Activated naive CD4-positive, alpha-beta T cell treated with anti-CD3 and anti-CD28 coated beads, Interleukin-2, amount 10 ng/mL, durations not matched to agents 5 hours and 36 hours (primary cell): ENCODE measurements at places on chromosomes 3 and 15. TPM values are rescaled to one million over a fixed set of nuclear protein-coding genes. Genes with fewer than 3 reads are reported as not detected.

NUDT16 gene
- total RNA-seq, result 8.7 TPM

TMC3 gene
- not detected for total RNA-seq

HRG gene
- not detected for total RNA-seq

ILDR1 gene
- total RNA-seq, result 0.10 TPM

ROPN1B gene
- total RNA-seq, result not detected

PHLDB2 gene
- total RNA-seq, result 4.6 TPM

ALCAM gene
- 7.2 TPM for total RNA-seq

ALPK3 gene
- total RNA-seq, result 0.20 TPM

ZPLD1 gene
- not detected for total RNA-seq

FOXB1 gene
- total RNA-seq, result 0.75 TPM

EPHA3 gene
- total RNA-seq, result 0.12 TPM

ANKRD63 gene
- total RNA-seq, result 0.23 TPM

LTK gene
- total RNA-seq, result 0.13 TPM

TEX9 gene
- 0.41 TPM for total RNA-seq

C2CD4A gene
- total RNA-seq, result not detected

TMOD2 gene
- 7.3 TPM for total RNA-seq

VILL gene
- total RNA-seq, result 24.1 TPM

KLF15 gene
- total RNA-seq, result not detected

LMAN1L gene
- 0.38 TPM for total RNA-seq

MAP6D1 gene
- total RNA-seq, result 0.58 TPM

GOLGA6B gene
- not detected for total RNA-seq

CSTA gene
- not detected for total RNA-seq

CNTN6 gene
- not detected for total RNA-seq

RETNLB gene
- not detected for total RNA-seq

UPK1B gene
- total RNA-seq, result not detected

A4GNT gene
- not detected for total RNA-seq

HESX1 gene
- 0.24 TPM for total RNA-seq

SH3GL3 gene
- total RNA-seq, result not detected

NTRK3 gene
- not detected for total RNA-seq

STAC gene
- not detected for total RNA-seq

NR2E3 gene
- total RNA-seq, result not detected

CLRN1 gene
- not detected for total RNA-seq

BTLA gene
- total RNA-seq, result 74.4 TPM

AHSG gene
- total RNA-seq, result not detected

ADAMTS7 gene
- total RNA-seq, result not detected

CX3CR1 gene
- total RNA-seq, result 0.83 TPM

SPINK8 gene
- total RNA-seq, result not detected

FGD5 gene
- 0.67 TPM for total RNA-seq

PDZRN3 gene
- not detected for total RNA-seq

INKA1 gene
- 0.46 TPM for total RNA-seq

CHRM5 gene
- not detected for total RNA-seq

LRRC15 gene
- total RNA-seq, result not detected

BUB1B gene
- total RNA-seq, result 70.0 TPM

DPPA2 gene
- not detected for total RNA-seq

NRG4 gene
- not detected for total RNA-seq

PLOD2 gene
- 0.26 TPM for total RNA-seq

CD96 gene
- total RNA-seq, result 318 TPM

GP9 gene
- not detected for total RNA-seq

SENP7 gene
- 43.9 TPM for total RNA-seq

BNC1 gene
- total RNA-seq, result not detected

SLC38A3 gene
- not detected for total RNA-seq

SERPINI2 gene
- total RNA-seq, result not detected

HES1 gene
- total RNA-seq, result 5.7 TPM

NCBP2 gene
- total RNA-seq, result 50.7 TPM

LRRC49 gene
- total RNA-seq, result not detected

SAMMSON gene
- total RNA-seq, result not detected
